ENCODE measurements at places on chromosomes 12 and 14.

- no peak for DNase-seq
These were observed 94.3 kb downstream of the PELI2 start for GRCh38 chr14:56212521-56212920.

- DNase-seq: peak; percentile 22
These were observed 22.4 kb upstream of the PDE1B start for GRCh38 chr12:54526812-54527630.

GRCh38 chr12:124940393-124941169 lies 26.1 kb upstream of the UBC start:
- peak; percentile 90 for DNase-seq

DNA sequence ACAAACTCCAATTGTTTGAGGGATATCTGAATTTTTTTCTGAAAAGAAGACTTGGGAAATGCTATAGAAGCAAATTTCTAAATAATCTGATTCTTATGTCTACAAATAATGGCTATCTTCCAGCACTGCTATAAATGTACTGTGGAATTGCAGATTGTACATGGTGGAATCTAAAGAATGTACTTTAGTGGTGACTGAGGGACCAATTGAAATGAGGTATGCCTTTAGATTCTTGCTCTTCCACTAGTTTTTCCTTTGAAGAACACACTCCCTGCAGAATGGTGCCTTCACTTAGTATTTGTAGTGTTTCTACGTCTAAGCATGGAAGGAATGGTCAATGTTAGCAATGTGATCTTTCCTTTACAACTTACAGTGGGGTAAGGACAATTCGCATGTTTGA lies 11.7 kb upstream of the PRB4 start:
- DNase-seq: peak; percentile 9

DNA sequence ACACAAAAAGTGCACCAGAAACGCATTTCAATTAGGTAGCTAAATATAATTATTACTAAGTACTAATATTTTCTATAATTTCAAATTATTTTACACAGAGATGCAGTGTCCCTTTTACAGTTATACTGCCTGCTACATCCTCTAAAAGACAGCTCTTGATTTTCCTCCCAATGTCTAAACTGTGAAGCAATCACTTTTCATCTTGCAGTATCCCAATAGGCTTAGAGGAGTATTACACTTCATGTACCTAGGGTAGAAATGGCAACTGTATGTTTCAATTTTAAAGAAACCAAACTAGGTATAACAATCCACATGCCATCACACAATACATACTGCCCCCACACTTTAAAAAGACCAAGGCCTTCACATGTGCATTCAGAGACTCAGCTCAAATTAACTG lies 7.3 kb downstream of the RSRC2 start:
- no peak for DNase-seq

DNA sequence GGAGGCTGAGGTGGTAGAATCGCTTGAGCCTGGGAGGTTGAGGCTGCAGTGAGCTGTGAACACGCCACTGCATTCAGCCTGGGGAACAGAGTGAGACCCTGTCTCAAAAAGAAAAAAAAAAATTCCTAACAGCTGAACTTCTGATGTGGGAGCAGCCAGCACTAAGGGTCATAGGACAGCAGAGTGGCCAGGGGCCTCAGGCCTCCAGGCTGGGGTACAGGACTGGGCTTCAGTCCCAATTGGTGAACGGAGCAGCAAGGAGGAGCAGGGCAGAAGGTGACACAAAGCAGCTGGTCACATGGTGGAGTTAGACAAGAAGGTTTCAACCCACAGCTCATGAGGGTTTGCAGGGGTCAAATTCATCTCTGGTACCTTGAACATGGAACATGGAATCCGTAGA lies 40.8 kb upstream of the NRXN3 start:
- no peak for DNase-seq

- no peak for DNase-seq
These were observed 4.3 kb upstream of the APPL2 start for GRCh38 chr12:105240228-105240627.

DNA sequence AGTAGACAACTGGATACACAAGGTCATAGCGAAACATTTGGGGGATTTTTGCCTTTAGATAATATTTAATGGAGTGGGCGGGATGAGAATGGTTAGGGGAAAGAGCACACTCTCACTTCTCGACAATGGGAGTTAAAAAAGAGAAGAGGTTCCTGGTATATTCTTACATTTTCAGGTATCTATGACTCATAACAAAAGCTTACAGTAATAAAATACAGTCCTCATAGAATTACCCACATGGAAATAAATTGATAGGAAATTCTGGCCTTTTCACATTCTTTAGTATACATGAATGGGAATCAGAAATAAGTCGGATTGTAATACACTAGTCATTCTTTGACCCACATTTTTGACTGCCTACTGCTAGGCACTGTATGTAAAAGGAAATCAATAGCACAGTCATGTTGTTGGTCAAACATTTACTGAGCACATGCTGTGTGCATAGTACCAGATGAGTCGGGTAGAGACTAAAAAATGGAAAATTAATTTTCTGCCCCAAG lies 8.2 kb upstream of the CRADD start:
- no peak for DNase-seq

DNA sequence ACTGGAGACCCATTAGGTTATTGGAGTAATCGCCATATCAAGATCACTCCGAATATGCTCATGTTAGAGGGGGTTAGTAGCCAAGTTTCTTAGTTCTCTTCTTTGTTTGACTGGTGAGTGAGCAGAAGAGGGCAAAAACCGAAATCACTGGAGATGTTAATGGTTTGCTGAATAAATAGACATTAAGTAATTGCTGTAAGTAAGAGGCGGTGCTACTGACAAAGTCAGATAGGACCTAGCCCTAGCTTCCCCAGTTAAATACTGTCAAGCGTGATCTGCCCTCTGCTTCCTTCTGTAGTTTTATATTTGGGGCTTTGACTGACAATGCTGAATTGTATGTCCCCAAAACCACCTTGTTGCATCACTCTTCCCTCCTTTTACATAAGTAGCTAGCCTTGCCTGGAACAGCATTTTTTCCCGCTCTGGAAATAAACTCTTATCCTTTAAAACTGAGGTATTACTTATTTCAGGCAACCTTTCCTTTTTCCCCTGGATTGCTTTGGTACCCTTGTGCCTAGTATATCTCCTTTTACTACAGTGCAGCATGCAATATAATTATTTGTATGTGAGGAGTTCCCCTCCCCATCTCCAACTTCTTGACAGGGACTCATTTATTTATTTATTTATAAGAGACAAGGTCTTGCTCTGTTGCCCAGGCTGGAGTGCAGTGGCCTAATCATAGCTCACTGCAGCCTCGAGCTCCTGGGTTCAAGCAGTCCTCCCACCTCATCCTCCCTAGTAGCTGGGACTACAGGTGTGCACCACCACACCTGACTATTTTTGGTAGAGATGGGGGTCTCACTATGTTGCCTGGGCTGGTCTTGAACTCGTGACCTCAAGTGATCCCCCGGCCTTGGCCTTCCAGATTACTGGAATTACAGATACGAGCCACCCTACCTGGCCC lies 1.4 kb downstream of the SNRPF start:
- DNase-seq: no peak

GRCh38 chr12:41512497-41512896 lies 324.4 kb downstream of the PDZRN4 start:
- no peak for DNase-seq

GRCh38 chr14:68234101-68234905 lies 414.7 kb downstream of the RAD51B start:
- DNase-seq: no peak

Data from fibroblast of skin of right biceps (primary cell).